ENCODE measurements at places on chromosomes 5 and 9.

DNA sequence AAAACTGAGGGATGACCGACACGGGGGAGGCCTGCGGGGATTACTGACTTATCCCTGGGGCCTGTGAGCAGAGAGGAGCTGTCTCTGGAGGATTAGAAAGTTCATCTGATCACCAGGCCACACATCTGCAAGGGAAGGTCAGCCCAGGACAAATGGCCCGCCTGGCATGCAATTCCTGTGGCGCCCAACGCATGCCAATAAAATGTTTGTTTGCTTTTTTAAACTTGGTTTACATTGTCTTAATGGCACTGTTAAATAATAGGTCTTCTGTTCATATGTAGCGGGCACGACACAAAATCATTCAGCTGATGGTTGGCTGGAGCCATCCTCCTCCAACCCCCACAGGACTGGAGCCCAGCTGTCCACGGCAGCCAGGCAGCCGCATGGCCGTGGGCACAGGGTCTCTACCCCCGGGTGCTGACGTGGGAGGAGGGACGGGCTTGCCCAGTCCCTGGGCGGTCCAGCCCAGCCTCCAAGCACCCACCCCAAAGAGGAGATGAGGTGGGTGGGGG, 41.0 kb upstream of the SLC12A7 start:
- DNase-seq, result no peak

DNA sequence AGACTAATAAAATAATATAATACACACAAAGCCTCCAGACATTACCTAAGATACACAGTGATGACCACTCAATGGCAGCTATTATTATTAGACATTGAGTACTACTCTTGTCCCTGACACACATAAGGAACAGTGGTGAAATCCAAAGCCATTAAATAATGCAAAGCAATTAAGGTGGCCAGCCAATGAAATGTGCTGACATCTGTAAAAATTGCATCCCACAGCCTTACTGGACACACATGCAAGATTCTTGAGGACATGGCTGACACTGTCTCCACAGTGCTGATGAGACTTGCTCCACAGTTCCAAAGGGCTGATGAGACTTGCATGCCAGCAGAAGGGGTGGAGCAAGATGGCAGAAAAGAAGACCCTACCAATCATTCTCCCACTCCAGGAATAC, 447.5 kb downstream of the IRX1 start:
- DNase-seq, result no peak

GRCh38 chr9:98637381-98637780, 71.4 kb downstream of the GABBR2 start:
- no peak for DNase-seq

DNA sequence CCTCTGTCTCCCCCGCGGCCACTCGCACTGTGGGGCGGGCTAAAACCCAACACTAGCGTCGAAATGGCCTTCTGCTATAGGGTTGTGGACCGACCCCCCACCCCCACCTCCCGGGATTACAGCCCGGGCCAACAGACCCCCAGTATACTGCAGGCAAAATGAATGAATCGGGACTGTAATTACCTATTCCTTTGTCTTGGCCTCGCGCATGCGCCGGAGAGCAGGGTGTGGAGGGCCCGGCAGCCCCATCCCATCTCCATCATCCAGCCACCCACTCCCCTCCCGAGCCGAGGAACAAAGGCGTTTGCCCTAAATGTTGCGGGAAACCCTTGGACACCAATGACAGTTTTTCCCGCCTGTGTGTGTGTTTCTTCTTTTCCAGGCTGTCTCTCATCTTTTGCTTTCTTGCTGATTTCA, 1.6 kb downstream of the BASP1 start:
- DNase-seq, result no peak

DNA sequence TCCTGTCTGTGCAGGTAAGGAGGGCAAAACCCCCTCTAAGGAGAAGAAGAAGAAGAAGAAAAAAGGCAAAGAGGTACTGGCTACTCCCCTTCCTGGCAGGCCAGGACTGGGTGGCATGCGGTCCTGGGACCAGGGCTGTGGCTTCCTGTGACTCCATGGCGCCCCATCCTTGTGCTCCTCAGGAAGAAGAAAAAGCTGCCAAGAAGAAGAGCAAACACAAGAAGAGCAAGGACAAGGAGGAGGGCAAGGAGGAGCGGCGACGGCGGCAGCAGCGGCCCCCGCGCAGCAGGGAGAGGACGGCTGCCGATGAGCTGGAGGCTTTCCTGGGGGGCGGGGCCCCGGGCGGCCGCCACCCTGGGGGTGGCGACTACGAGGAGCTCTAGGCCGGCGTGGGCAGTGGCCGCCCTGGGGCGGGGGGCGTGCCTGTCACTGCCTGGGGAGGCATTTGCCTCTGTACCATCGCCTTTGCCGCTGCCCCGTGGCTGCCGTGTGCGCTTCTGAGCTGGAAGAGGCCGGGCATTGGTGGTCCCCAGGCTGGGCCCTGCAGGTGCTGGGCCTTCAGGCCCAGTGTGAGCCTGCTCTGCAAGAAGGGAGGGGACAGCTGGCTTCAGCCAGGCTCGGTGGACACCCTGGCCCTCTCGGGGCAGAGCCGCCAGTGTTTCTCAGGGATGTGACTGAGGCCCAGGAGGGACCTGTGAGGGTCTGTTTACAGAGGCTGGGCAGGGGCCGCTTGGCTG, 2.0 kb upstream of the AJM1 start:
- DNase-seq, result no peak

DNA sequence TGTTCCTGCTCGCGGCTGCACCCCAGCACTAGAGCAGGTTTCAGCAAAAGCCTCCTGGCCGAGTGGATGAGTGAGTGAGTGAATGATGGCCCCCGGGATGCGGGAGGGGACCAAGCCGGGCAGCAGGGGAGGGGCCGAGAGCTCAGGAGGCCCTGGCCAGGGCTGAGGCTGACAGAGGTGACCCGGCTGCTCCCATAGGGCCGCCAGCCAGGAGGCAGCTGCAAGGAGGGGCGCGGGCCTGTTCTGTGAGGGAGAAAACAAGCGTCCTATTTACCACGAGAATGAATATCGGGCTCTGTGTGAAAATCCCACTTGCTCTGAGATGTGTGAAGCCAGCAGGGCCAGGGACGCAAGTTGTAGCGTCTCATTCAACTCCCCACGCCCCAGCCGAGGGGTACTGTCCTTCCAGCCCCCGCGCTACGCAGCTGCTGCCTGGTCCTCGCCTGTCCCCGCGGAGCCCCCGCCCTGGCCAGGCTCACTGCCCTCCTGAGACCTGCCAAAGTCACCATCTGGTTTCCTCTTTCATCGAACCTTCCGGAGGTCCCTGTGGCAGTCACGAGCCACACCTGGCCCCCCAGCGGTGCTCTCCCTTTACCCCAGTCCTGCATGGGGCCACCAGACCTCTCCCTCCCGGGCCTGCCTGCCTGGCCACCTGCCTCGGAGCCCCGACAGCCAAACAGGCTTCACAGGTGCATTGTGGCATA, 38.8 kb downstream of the RASGEF1C start:
- no peak for DNase-seq

- no peak for DNase-seq
Measured at GRCh38 chr5:77461287-77461686, 30.8 kb downstream of the WDR41 start.

GRCh38 chr5:177334781-177335700, 16.4 kb downstream of the LMAN2 start:
- no peak for DNase-seq

DNA sequence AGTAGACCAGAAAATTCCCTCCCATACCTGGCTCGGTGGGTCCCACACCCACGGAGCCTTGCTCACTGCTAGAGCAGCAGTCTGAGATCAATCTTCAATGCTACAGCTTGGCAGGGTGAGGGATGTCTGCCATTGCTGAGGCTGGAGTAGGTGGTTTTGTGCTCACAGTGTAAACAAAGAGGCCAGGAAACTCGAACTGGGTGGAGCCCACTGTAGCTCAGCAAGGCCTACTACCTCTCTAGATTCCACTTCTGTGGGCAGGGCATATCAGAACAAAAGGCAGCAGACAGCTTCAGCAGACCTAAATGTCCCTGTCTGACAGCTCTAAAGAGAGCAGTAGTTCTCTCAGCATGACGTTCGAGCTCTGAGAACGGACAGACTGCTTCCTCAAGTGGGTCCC, 5.6 kb upstream of the GZMA start:
- DNase-seq, result no peak

DNA sequence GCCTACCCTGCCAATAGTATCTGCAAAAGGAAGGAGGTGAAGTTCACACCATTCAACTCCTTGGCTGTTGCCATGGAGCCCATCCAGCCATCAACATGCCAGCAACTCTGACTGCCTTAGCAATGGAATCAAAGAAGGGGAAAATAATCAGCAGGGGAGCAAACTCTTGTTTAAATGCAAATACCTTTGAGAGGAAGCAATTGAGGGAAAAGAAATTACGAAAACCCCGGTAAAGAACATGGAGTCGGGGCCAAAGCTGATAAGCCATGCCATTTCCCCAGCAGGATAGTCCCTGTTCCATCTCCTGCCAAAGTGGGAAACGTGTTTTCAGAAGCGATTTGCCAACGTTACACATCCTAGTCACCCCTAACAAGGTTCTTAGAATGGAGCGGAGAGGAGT, 69.0 kb downstream of the MFAP3 start:
- DNase-seq, result no peak

DNA sequence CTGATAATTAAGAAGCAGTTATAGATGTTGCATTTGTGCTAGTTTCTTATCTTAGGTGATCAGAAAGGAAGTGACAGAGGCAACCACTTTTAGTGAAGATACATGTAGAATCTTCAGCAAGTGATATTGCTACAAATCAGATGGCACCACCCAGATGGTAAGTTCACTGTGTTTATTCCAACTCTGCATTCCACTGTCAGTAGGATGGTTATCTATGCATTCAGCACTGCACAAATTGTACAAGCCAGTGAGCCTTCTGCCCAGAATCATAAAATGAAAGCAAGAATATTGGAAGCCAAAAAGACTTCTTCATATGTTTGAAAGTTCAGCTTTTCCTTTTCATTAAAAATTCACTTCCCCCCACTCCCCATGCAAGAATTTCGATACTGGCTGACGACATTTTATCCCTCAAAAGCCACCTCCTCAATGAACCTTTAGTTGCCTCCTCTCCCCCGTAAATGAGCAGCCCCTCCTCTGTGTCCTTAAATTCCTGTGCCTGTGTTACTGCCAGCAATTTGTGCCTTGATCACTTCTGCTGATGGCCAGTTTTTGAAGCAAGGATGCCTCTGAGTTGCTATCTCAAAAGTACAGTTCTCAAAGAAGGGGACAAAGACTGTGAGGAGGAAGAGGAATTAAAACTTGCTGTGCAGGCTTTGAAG, 91.6 kb downstream of the ZSWIM6 start:
- peak; percentile 17 for DNase-seq

- DNase-seq, result no peak
Measured at GRCh38 chr9:108021096-108021710, 531.6 kb upstream of the KLF4 start.

GRCh38 chr5:152511531-152512132, 106.6 kb upstream of the NMUR2 start:
- no peak for DNase-seq

GRCh38 chr9:26471261-26471660, 421.3 kb downstream of the CAAP1 start:
- DNase-seq, result no peak

DNA sequence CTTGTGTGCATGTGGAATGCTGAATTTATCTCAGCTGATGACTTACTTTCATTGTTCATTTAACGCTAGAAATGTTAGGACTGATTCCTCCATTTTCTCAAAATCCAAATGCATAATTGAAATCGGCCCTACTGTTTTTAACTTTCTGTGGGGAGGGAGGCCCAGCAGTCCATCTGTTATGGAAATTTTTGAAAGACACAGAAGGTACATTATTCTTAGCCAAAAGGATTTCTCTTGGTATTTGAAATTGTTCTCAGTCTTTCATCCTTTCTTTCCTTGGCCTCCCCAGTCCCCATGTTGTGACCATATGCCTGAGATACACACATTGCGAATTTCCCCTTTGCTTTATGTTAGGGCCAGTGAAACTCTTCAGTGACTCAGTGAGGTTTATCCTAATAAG, 549.9 kb downstream of the IRX1 start:
- no peak for DNase-seq

- no peak for DNase-seq
Measured at GRCh38 chr5:13250464-13251291, 693.8 kb downstream of the DNAH5 start.

Measured in stomach (tissue), 19 donors.